T1000 (cell line): ENCODE measurements at places on chromosomes 5 and 9.
A peak's percentile ranks its signal among the peaks of the same experiment; 100 is the strongest.

- no peak for DNase-seq
Measured at GRCh38 chr9:130232899-130233586, 32.5 kb upstream of the HMCN2 start.

GRCh38 chr9:92706218-92706940 is 36.4 kb upstream of the IPPK start:
- DNase-seq, result no peak

DNA sequence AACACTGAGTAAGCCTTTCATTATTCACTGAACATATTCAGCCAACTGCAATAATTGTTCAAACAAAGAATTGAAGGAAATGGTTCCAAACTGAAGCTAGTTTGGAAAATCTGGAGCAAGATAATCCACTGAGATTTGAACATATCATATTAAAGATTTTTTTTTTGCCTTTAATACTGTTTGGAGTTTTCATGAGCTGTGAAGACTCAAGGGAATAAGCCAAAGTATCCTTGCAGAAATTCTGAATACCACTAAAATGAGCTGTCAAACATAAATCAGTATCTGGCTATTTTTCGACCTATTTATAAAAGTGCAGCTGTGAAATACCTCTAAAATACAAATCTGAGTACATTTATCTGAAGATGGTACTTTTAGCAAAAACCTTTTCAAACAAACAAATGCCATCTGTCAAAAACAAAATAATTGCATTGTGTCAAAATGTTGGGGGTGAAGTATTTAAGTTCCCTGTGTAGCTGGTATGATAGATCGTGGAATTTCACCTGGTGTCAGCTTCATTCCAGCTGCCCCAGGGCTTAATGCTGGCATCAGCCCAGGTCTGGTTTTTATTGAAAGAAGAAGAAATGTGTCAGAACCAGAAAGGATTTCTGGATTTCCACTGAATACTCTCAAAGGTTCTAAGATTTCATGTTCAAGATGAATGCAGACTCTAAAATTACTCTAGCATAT is 149.0 kb upstream of the GRAMD2B start:
- DNase-seq, result no peak

DNA sequence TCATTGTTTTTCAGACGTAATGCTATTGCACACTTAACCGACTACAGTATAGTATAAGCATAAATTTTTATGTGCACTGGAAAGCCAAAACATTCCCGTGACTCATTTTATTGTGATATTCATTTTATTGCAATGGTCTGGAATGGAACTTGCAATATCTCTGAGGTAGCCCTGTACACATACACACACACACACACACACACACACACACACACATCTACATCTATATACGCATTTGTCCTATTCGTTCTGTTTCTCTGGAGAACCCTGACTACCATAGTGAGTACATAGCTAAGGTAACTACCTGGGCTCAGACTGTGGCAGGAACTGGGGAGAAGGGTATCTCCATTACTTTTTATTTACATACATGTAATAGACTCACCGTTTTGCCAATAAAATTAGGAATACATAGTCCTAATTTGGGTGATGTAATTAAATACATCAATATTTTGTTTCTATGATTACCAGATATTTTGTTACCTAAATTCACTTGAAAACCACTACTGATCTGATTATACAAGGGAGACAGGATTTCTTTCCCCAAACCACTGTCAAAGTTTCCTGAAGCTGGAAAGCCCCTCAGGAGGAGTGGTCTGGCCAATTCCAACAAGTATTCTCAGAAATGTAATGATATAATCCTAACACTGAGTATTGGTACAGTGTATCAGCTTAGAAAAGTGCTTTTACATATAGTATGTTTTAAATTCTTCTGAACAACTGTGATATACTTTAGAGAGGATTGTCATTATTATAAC is 74.0 kb upstream of the PLPP1 start:
- no peak for DNase-seq

DNA sequence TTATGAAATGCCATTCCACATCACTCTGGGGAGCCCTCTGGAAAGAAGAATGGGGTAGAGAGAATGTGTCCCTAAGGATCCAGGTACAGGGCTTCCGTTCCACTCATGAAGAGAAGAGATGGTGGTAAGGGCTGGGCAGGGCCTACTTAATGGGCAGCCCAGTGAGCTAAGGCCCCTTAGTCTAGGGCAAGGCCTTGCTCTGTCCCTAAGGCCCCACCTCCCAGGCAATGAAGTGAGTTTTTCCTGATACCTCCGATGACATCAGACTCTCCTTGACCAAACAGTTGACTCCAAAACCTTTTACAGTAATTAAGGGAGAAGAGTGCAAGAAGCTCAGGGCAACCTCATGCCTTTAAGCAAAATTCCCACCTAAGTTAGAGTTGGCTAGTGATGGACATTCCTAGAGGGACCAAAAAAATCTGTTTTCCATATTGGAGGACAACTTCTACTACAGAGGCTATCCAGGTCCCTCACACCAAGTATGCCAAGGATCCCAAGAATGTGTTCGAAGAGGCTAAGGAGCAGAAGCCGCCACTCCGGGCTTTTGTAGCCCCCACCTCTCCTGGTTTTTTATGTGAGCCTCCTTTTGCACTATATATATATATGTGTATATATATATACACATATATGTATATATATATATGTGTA is 5.9 kb downstream of the KLF9 start:
- no peak for DNase-seq

DNA sequence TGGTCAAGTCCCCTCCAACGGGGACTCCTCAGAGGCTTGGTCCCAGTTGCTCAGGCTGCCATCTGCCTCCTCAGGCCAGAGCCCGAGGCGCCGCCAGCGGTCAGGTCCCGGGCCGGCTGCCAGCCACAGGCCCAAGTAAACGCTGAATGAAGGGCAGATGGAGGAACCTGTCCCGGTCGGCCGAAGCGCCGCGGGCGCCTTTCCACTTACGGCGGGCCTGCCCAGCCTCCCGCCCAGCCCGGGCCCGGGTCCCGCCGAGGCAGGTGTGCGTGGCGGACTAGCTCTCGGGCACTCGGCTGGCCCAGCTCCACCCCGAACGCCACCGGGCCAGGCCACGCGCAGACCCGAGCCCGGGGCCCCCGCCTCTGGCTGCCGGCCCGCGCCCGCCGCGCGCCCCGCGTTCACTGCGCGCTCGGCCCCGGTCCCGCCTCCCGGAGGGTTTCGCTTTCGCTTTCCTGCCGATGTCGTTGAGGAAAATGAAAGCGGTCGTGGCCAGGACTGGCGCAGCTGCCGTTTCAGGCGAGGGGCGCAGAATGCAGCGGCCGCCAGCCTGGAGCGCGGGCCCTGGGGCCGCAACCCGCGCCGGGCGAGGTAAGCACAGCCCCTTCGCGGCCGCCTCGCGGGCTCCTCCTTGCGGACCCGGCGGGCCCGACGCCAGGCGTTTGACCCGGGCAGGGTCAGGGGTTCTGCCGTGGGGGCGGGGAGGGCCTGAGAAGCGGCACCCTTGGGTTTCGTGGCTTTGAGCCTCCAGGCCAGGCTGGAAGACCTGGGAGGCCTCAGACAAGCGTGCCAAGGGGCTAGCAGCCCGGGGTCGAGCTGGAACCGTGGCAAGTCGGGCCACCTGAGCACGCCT is 41.2 kb downstream of the SLC22A5 start:
- peak; percentile 31 for DNase-seq

- DNase-seq, result no peak
Measured at GRCh38 chr5:140567136-140567818, 2.6 kb downstream of the SLC35A4 start.

- DNase-seq, result no peak
Measured at GRCh38 chr5:149794487-149794971, 64.4 kb downstream of the PPARGC1B start.

GRCh38 chr5:154223320-154223719 is 32.8 kb downstream of the GALNT10 start:
- no peak for DNase-seq

DNA sequence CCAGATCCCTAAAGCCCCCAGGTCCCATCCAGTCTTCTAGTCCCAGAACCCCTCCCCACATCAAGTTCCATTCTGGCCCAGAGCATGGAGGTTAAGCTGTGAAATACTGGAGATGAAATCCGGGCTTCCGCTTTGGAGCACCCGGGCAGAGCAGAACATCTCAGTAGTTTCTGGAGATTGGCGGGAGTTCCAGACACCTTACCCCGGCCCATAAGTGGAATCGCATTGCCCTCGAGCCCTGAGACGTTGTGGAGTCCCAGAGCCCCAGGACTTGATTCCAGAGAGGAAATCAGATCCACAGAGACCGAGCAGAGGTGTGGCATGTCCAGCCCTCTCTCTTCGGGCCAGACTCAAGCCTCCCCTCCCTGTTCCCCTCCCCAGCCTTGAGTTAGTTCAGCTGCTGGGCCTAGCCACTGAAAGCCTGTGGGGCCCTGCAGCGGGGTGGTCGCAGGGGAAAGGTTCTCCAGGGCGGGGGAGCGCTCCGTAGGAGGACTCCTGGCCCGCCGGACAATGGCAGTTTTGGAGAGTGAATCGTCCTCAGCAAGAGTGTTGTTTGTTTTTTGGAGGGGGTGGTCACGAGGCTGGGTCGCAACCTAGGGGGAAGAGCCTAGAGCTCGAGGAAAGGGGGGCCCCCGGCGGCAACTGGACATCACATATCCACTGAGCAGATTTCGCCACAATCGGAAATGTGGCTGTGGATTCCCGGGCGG is 1.0 kb upstream of the PAX5 start:
- DNase-seq, result no peak

GRCh38 chr5:168104350-168104749 is 187.1 kb upstream of the WWC1 start:
- no peak for DNase-seq

- no peak for DNase-seq
Measured at GRCh38 chr5:158499075-158499891, 600.4 kb downstream of the EBF1 start.

- no peak for DNase-seq
Measured at GRCh38 chr5:94832685-94833084, 214.2 kb downstream of the SLF1 start.

DNA sequence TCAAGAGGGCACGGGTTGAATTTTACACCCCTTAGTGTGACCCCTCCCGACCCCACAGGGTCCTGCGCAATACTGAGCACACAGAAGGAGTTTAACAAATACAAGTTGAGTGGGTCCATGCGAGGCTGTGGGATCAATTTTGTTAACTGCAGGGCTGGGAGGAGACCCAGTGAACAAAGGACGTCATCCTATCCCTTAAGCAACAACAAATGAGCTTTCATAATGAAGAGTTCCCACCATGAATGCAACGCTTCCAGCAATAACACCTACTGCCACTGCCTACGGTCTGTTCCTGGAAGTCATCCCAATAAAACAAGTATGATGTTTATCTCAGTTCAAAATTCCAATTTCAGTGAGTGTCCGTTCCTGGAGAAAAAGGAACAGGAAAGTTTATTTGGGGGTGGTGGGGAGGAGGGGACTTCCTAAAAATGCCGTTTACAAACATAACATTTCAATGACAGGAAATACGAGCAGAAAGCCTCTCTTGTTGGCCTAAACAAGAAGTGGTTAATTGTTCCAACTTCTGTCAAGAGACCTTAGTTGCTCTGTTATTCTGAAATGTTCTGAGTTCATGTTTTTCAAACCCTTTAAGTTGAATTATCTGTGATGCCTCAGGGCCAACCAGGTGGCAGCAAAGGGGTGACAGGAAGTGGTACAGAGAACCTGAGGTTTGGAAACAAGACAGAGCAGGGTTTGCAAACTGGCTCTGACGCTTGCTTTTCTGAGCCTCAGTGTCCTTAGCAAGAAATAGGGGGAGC is 65.8 kb upstream of the PLPP6 start:
- no peak for DNase-seq

GRCh38 chr5:173742432-173742816 is 126.0 kb upstream of the BOD1 start:
- no peak for DNase-seq

GRCh38 chr9:127179633-127180441 is 57.4 kb upstream of the ANGPTL2 start:
- DNase-seq, result no peak

DNA sequence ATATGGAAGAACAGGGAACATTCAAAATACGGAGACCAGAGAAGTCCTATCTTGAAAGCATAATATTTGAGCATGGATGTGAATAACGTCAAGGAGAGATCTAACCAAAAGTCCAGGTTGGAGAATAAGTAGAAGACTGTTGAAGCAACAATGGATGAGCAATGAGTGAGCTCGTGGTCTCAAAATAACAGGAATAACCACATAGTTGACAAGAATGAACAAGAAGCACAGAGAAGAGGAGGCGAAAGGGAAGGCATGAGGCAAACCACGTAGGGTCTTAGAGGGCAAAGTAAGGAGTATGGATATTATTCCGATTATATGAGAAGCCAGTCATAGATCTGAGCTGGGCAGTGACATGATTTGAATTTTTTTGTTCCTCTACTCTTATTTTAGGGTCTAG is 710.2 kb downstream of the BRINP1 start:
- no peak for DNase-seq

- no peak for DNase-seq
Measured at GRCh38 chr9:69946800-69947437, 96.7 kb upstream of the MAMDC2 start.

- no peak for DNase-seq
Measured at GRCh38 chr5:137696481-137696880, 39.4 kb downstream of the KLHL3 start.

- no peak for DNase-seq
Measured at GRCh38 chr5:178434851-178435250, 155.3 kb downstream of the COL23A1 start.

DNA sequence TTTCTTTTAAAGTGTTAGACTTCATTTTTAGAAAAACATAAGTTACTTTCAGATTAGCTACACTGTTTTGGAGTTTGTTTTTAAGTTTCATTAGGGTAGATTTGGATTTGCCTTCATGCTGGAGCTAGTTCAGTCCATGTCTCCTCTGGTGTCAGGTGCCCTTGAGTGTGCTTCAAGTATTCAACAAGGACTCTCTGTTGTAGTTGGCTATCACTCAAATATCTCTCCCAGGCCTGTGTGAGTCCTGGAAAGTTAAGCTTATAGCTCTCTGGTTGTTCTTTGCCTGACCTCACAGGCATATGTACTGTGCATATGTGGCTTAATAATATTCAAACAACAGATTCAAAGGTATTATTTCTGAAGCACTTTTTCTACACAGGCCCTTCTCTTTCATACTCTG is 45.4 kb downstream of the PTBP3 start:
- DNase-seq, result no peak

GRCh38 chr5:134503937-134504437 is 21.5 kb upstream of the JADE2 start:
- DNase-seq, result no peak

DNA sequence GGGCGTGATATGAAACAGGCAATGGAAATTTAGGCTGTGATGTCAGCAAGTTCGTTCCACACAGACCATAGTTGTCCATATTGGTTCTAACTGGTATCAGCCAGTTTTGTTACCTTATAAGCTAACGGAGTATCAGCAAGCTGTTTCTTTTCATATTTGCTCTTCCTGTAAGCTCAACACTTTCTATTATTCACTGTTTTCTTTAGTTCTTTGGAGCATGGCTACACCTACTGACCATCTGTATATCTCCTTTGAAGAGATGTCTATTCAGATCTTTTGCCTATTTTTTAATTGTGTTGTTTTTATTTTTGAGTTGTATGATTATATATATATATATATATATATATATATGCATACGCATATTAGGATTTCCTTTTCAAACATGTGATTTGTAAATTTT is 1057.2 kb upstream of the CDH10 start:
- no peak for DNase-seq
